ENCODE measurements at places on chromosomes 7 and 10.

GRCh38 chr10:1534820-1535219, 202.5 kb downstream of the ADARB2 start:
- no peak for DNase-seq

- no peak for DNase-seq
Measured at GRCh38 chr10:68184546-68184945, 47.4 kb downstream of the ATOH7 start.

- DNase-seq: no peak
Measured at GRCh38 chr10:66916030-66916429, 9.8 kb upstream of the LRRTM3 start.

- no peak for DNase-seq
Measured at GRCh38 chr7:26978146-26978545, 113.8 kb upstream of the SKAP2 start.

GRCh38 chr7:115493381-115493780, 537.2 kb downstream of the TFEC start:
- no peak for DNase-seq

DNA sequence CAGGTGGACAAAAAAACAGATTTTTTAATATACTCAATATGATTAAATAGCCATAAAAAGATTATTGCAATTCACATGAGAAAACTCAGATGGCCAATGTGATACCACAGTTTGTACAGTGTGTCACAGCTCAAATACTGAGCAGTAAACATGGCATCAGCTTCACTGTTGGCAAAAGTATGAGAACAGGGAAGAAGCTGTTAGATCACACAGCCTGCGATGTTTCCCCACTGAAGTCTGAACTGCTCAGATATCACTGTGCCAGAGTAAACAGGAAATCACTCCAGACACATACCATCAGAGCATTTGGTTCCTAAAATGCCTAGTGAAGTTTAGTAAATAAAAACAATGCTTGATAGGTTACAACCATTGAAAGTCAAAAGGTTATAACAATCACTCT, 347.8 kb downstream of the ETV1 start:
- DNase-seq: no peak

All from GM12891 (cell line).